Mesenteric fat pad (tissue), 1 donor: ENCODE measurements at places on chromosomes 12 and 14. TPM values are rescaled to one million over a fixed set of nuclear protein-coding genes. Genes with fewer than 3 reads are reported as not detected.

- no peak for DNase-seq
Observed at GRCh38 chr14:106417224-106418049, 891.1 kb downstream of the TMEM121 start.

The AQP2 gene
- total RNA-seq: not detected

The INHBC gene
- total RNA-seq: not detected

DNA sequence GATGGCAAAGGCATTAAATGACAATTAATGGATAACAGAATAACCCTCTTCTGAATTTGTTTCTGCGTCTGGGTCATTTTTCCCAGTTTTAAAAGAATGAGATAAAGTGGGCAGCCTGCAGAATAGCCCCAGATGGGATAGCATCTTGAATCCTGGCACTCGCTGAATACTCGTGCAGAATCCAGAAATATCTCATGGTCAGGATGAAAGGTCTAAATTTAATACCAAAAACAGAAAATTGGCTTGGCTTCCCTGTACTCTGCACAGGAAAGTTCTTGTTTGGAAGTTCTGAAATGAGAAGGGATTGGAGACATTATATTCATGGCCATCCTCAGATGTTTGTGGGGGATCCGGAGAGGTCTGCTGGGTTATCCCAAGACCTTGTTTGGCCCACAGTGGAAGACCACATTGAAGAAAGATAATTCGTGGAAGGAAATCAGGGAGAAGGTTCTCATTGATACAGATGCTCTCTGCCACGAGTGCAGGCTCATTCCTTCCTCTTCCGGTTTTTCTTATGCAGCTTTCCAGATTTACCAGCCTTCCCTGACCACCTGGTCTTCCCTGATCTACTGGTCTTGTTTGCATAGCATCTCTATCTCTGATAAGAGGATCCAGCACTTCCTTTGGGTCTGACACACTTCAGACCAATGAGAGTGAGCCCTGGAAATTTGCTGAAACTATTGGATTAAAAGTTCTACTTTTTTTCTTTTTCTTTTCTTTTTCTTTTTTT is 6.0 kb upstream of the IFT81 start:
- DNase-seq: no peak

- DNase-seq: no peak
Observed at GRCh38 chr14:99604766-99605298, 825 bp upstream of the CCDC85C start.

DNA sequence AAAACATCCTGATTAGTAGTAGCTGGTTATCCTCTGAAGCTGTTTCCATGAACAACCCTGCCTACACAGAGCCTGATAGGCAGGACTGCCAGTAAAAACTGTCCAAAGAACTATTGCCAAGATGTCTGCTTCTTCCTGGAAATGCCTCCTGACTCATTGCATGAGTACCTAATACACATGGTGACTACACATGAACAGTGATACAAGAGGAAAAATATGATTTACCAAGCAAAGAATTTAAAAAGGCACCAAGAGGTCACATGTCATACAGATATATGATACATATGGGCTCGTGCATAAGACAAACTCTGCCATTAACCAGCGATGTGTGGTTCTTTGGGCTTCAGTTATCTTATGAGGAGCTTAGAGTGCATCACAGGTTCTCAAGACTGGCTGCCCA is 552.3 kb downstream of the SLC16A7 start:
- DNase-seq: no peak

GRCh38 chr14:99158646-99159165 is 113.3 kb downstream of the BCL11B start:
- peak; percentile 65 for DNase-seq

- no peak for DNase-seq
Observed at GRCh38 chr14:103112400-103113243, 10.6 kb upstream of the TNFAIP2 start.

DNA sequence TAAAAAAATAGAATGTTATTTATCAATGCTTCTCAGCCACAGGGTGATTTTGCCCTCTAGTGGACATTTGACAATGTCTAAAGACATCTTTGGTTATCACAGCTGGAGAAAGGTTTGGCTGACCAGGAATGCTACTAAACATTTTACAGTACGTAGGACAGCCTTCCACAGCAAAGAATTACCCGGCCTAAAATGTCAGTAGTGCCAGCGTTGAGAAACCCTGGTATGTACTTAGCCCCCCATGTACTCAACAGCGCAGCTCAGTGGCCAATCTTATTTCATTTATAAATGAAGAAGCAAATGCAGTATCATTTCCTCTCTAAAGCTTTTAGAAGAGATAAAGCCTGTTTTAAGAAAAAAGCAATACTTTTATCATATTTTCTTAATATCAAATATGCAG is 5.8 kb downstream of the MARK3 start:
- DNase-seq: no peak

- no peak for DNase-seq
Observed at GRCh38 chr12:42299392-42300308, 26.2 kb downstream of the ZCRB1 start.

DNA sequence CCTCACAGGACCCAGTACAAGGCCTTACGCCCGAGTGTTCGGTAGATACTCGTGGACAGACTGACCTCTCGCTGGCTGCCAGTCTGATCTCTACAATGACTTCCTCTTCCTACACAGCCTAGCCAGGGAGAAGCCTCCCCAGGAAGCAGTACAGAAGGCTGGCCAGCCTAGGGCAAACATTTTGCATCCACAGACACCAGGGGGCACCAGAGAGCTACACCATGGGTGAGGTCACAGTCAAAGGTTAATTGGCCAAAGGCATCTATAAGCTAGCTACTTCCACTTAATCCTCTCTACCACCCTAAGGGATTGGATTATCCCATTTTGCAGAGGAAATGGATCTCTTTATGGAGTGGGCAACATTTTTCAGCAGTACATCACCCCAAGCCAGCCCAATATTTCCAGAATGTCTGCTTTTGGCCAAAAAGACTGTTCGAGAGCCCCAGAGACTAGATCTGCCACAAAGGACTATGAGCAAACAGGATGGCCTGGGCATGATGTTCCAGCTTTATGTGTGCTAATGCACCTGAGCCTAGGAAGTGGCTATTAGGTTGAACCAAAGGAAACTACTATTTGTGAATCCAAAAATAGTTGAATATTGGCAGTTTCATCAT is 14.6 kb upstream of the PNMA1 start:
- peak; percentile 95 for DNase-seq

The P2RX2 gene
- total RNA-seq: not detected

The SLCO1B1 gene
- total RNA-seq: not detected

The CNTN1 gene
- 1.5 TPM for total RNA-seq

- no peak for DNase-seq
Observed at GRCh38 chr14:92160619-92161018, 38.9 kb downstream of the CPSF2 start.

DNA sequence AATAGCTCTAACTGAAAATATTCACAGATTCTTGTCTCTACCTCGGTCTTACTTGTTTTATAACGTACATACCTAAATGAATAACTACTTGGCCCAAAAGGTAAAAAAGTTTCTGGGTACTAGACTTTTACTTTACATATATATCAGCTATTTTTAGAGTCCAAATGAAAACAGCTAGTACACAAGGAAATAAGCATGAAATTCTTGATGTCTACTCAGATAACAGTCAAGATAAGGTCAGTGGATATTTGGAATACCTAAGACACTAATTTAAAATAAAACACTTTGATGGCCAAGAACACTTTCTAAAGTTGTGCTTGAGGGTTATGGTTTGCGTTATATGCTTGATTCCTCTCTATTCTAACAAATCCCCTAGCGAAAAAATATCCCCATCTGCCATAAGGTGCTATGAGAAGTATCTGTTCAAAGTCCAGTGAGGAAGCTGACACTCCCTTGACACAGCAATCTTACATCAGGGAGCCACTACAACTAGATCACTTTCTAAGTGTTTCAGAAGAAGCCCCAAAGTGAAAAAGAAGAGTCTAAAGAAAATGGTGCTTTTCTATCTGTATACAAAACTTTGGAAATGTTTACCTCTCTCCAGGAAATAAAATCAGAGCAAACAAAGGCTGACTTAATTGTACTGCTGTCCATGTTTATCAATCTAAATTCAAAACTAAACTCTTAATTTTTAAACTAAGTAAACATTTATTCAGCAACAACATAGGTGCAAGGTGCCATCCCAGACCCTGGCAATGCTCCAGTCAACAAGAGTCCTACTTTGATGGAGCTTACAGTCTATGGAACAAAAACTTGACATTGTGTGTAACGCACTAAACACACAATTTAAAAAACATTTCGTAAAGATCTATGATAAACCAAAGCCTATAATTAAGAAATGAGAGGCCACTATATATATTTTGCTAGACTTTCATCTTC is 11.7 kb downstream of the PTPN21 start:
- DNase-seq: no peak

DNA sequence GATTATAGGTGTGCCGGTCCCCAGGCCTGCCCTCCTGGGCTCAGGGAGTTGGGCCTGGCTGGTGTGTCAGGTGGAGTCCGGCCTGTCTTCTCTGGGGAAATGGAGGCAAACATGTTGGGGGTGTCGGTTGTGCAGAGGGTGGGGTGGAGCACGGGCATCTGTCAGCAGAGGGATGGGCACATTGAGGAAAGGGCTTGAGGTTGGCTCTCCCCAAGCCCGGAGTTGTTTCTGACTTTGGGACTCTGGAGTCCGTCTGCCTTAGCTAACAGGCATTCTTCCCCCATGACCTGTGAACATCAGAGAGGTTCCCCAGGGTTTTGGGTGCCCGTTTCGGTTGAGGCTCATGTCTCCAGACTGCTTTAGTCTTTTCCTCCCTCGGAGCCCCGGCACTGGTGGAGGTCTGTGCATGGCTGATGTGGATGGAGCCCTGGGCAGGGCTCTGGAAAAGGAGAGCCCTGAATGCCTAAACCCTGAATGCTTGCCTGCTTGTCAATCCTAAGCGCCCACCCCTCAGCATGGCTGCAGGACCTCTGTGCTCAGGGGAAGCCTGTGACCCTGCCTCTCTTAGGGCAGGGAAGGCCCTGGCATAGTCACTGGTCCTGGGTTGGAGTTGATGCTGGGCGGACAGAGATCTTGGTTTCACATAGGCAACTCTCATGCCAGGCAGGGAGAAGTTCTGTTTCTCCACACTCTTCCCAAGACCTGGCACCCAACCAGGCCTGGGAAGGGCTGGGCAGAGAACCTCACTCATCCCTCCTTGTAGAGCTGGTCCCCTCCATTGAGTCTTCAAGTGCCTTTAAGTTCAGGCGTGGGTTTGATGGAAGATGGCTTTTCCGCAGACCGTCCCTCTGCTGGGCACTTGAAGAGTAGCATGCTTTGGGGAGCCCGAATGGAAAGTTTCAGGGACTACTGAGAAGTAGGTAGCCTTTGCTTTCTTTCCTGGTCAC is 12.9 kb downstream of the NYNRIN start:
- no peak for DNase-seq

DNA sequence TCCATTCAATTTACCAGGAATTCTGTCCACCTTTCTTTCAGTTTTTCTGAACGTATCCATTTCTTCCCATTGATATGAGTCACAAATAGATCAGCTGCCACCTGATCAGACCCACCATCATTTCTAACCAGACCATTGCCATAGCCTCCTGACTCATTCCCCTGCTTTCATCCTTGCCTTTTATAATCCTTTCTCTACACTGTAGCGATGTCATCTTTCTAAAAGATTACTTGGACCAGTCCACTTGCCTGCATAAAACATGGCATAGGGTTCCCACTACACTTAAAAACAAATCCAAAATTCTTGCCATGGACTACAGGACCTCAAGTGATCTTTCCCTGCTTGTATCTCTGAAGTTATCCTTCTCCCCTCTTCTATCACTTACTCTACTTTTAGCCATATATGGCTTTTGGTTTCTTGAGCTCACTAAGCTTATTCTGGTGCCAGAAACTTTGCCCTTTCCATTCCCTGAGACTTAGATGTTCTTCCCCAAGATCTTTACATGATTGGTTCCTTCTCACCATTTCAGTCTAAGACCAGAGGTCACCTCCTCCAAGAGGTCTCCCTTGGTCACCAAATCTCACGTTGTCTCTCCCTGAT is 149.5 kb upstream of the KRR1 start:
- DNase-seq: no peak

DNA sequence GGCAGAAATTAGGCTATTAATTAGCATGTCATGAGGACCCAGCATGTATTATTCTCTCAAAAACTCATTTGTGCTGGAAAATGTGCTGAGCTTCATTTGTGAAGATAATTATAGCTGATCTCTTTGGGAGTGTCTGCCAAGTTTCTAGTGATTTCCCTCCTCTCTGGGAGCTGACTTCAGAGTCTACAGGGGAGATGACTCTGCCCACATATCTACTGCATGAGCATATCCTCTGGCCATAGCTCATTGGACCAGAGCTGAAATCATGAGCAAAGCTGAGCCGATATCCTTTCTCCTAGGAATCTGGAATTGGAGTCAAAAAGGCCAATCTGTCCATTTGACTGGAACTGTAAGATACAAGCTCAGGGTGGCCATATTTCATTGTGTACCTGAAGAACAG is 5.9 kb downstream of the CCDC198 start:
- DNase-seq: no peak

The DLGAP5 gene
- total RNA-seq: not detected

DNA sequence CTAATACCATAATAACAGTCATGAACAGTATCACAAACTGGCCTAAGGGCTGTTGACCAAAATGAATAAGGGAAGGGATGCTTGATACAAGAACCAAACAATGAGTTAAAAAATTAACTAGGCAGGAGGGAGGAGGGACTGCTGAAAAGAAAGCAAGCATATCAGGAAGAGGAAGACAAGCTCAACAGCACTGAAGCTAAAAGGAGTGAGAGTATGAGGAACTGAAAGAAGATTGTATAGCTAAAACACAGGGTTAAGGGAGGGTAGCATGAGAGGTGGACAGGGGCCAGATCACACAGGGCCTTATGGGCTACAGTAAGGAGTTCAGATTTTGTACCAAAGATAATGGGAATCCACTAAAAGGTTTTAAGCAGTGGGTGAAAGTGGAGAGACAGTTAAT is 34.1 kb downstream of the ITGA7 start:
- DNase-seq: no peak

DNA sequence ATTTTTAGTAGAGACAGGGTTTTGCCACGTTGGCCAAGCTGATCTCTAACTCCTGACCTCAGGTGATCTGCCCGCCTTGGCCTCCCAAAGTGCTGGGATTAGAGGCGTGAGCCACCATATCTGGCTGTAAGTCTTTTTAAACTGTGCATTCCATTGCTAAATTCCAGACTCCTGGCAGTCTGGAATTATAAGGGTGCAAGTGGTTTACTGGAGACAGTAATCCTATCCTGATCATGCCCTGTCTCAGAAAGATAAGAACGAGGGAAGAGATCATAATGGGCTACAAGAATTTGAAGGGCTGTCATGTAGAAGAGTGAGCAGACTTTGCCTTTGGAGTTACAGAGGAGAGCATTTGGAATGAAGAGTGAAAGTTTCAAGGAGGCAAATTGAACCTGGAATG is 6.8 kb upstream of the SLC4A8 start:
- DNase-seq: no peak

- DNase-seq: no peak
Observed at GRCh38 chr14:101826351-101826750, 64.8 kb downstream of the PPP2R5C start.

The IKZF4 gene
- total RNA-seq: 25.8 TPM

- no peak for DNase-seq
Observed at GRCh38 chr12:65903691-65904383, 79.6 kb downstream of the HMGA2 start.
